Epithelial cell of alveolus of lung (primary cell): ENCODE measurements at places on chromosomes 2 and 18. TPM values are rescaled to one million over a fixed set of nuclear protein-coding genes. Genes with fewer than 3 reads are reported as not detected.

Gene REG3G
- not detected in 2 replicates for total RNA-seq

Gene PROM2
- total RNA-seq = 0.72 and 1.0 TPM in 2 replicates

Gene OR6B2
- not detected in 2 replicates for total RNA-seq

Gene E2F6
- total RNA-seq = 10.6 and 11.2 TPM in 2 replicates

Gene QPCT
- 4.5 and 24.2 TPM in 2 replicates for total RNA-seq

Gene LYG2
- total RNA-seq = not detected in 2 replicates
